H4 (cell line): ENCODE measurements at places on chromosomes 4 and X. TPM values are rescaled to one million over a fixed set of nuclear protein-coding genes. Genes with fewer than 3 reads are reported as not detected.

DNA sequence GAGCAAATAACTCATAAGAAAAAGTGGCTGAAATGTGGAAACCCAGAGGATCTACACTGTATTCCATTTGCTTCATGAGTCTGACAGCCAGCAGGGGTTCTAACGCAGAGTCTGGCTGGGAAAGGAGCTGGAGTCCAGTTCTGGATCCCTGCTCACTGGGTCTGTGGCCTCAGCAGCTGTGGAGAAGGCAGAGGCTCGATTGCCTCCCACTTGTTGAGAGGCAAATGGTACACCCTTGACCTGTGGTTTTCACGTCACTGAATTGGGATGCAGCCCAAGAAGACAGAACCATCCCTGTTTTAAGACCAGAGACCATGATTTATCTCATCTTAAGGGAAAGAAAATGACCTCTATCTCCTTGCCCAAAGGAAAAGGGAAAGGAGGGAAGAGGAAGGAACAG, 147.0 kb upstream of the NOCT start:
- DNase-seq = no peak

DNA sequence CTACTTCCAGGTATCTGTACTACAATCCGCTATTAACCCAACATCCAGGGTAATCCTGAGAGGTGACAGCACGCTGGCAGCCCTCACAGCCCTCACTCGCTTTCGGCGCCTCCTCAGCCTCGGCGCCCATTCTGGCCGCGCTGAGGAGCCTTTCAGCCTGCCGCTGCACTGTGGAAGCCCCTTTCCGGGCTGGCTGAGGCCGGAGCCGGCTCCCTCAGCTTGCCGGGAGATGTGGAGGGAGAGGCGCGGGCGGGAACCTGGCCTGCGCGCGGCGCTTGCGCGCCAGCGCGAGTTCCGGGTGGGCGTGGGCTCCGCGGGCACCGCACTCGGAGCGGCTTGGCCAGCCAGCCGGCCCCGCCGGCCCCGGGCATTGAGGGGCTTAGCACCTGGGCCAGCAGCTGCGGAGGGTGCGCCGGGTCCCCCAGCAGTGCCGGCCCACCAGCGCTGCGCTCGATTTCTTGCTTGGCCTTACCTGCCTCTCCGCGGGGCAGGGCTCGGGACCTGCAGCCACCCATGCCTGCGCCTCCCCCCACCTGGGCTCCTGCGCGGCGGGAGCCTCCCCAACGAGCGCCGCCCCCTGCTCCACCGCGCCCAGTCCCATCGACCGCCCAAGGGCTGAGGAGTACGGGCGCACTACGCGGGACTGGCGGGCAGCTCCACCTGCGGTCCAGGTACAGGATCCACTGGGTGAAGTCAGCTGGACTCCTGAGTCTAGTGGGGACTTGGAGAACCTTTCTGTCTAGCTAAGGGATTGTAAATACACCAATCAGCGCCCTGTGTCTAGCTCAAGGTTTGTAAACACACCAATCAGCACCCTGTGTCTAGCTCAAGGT, 87.3 kb downstream of the PRSS12 start:
- no peak for DNase-seq

DNA sequence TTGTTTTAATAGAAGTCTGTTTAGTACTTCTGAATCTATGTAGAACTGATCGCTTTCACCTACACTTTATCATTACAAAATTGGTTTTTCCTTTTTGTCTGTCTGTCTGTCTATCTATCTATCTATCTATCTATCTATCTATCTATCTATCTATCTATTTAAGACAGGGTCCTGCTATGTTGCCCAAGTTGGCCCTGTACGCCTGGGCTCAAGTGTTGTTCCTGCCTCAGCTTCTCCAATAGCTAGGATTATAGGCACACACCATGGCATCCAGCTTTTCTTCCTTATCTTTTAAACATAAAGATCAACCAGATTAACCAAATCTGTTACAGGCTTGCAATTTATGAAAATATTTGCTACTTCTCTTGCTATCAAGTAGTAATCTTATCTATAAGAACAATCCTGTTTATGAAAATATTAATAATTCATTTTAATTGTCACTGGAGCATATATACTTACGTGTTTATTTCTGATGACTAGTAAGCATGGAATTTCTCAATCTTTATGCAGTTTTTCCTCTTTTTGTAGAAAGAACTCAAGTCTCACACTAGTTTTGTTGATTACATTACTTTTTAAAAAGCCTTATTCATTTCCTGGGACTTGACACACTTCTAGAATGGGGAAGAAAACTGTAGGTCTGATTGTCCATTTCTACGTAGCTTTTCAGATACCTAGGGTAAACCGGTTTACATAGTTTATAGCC, 24.5 kb downstream of the KIAA0232 start:
- DNase-seq = no peak

- no peak for DNase-seq
These were observed 787 bp upstream of the TET2 start for GRCh38 chr4:105145903-105146275.

The SOX3 gene
- total RNA-seq = not detected in 2 replicates

- DNase-seq = no peak
These were observed 82.3 kb upstream of the OGT start for GRCh38 chrX:71450433-71451106.

DNA sequence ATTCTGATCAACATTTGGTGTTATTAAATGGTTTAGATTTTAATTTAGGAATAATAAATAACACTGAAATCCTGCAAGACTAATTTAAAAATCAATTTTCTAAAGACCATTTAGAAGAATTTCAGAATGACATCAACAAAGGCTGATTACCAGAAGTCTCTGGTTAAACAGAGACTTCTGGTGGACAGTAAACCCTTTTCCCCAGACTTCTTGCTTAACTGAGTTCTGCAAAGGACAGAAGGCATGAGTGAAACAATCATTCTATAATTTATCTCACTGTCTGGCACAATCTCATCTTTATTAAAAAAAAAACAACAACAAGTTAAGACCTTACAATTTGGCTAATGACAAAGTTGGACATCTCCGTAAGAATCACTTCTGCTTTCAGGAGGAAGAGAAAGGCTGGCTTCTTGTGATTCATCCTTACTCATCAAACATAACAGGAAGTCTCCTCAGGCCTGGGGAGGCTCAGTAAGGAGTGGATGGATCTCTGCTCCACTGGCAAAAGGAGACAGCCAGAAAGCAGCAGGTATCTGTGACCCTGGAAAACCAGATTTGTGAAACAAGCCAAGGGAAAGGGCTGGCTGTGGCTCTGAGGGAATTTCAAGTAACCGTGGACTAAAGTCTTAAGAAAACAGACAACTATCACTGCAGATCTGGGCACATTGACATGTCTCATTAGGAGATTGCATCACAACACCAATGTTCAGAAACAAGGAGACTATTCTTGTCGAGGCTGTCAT, 908 bp upstream of the TLR6 start:
- peak; percentile 85 for DNase-seq

GRCh38 chr4:85738721-85739120, 263.8 kb downstream of the ARHGAP24 start:
- DNase-seq = no peak

The ZMAT1 gene
- 0.37 and 1.2 TPM in 2 replicates for total RNA-seq

DNA sequence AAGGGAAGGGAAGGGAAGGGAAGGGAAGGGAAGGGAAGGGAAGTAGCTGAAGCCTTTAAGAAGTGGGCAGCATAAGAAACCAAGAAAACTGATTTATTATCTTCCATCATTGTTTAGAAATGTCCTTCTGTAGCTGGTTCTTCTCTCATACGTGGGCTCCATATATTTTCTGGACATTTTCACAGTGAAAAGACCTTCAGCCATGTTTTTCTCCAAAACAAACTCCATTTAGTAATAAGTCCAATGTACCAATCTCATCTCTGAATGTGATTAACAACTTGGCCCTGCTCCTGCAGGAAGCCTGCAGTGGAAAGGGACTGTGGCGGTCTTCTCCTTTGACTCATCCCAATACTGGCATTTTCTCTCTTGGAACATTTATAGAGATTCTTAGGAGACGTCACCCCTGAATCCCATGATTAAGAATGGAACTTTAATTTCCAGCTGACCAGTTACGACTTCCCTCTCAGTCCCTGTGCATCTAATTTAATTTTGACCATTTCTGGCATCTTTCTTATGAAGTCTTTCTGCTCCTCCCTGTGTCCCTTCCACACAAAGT, 96.6 kb upstream of the GUCY1A1 start:
- no peak for DNase-seq

GRCh38 chr4:22045051-22045630, 96.6 kb upstream of the KCNIP4 start:
- no peak for DNase-seq

- DNase-seq = no peak
These were observed 69.0 kb downstream of the GLRA2 start for GRCh38 chrX:14598330-14598729.

DNA sequence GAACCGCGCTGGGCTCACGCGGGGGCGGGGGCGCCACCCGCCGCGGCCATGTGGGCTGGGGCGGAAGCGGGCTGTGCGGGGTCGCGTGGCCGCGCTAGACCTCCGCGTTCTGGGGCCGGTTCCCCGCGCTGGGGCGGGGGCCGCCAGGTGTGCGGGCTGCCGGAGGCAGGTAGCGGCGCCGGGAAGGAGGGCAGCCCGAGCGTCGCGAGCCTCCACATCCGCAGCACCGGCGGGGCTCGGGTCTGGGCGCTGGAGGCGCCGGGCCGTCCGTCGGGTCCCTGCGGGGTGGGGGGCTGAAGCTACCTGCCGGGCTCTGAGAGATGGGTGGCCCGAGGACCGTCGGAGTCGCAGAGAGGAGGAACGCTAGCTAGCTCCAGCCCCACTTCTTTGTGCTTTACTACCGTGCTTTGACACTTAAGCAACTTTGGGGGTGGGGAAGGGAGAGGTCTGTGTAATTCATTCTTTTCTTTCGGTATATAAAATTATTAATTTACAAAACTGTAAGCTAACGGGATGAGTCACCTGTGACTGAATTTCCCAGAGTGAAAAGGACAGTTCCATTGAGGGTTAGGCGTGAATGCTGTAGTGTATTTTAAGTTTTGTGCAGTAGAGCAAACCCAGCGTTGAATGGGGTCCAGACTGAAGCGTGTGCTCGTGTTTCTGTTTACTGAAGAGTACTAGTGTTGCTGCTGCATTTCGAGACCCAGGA, 689 bp downstream of the METAP1 start:
- DNase-seq = peak; percentile 11

GRCh38 chrX:150503898-150504219, 64.6 kb upstream of the MTM1 start:
- DNase-seq = no peak

DNA sequence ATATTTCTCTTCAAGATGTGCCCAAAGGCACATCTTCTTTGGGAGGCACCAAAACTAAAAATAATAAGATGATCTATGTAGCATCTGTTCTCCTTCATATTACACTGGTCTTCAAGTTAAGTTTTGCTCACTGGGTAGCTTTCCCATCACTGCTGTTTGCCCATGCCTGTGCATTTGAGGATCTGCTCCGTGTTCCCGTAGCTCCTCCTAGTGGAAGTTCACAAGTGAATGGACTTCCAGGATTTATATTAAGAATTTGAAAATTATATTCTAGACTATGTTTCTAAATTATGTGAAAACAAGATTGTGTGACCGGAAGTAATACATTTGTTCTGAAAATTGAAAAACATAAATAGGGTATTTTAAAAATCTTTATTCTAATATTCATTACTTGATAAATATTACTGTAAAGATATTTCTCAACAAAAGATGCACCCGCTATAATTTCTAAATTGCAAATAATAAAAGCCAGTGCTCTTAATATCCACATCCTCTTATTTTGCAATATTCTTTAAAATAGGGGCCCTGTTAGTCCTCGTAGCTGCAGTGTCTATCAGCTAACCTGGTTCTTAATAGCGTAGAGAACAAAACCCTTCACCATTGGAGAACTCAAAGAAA, 147.7 kb downstream of the RBM46 start:
- no peak for DNase-seq

- DNase-seq = no peak
These were observed 1476.9 kb downstream of the ARAP2 start for GRCh38 chr4:34767407-34767806.

DNA sequence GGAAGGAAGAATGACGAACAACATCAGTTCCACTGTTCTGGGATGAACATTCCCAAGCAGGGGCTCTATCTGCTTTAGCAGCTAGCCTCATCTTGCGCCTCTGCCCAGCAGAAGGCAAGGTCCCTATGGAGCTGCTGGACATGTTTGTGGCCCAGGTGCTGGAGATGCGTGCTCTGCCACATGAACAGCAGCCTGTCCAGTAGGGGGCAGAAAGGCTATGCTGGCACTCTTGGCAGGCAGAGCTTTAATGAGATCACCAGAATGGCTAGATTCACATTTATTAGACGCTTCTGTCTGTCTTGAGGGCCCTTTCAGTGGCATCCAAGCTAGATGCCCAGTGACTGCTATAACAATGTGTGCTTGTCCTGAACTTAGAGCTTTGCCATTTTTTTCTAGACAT, 1826.0 kb downstream of the STIM2 start:
- DNase-seq = peak; percentile 76

The C4orf50 gene
- total RNA-seq = 0.02 TPM in 2 replicates

DNA sequence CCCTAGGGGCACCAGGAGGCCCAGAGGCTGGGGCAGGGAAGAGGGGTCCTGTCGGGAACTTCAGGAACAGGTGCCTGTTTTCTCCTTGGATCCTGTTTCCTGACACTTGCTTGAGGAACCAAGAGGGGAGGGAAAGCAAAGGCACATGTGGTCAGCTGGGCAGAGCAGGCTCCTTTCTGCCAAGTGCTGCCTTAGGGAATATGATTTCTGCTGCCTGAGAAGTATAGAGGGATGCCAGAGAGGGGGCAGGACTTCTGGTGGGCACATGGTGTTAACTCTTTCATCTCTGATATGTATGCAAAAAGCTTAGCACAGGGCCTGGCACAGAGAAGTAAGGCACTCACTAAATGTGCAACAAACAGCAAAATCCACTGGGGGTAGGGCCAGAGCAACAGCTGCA, 51.2 kb upstream of the PJA1 start:
- DNase-seq = no peak

DNA sequence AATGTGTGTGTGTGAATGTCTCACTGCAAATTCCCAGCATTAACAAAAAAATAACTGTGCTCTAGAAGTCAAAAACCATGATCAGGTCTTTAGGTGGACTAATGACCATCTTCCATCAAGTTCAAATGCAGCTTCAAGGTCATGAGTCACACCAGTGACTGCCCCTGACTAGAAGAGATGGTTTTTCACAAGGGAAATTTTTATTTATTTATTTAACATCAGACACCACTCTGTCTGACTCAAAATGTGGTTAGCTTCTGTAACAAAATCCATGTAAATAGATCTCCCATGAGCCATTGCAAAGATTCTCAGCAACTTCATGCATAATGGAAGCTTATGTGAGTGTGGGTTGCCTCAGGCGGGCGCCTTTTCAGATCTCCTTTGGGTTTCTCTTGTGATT, 219.2 kb downstream of the KIT start:
- DNase-seq = peak; percentile 91

- DNase-seq = peak; percentile 36
These were observed 42.1 kb downstream of the TRIM61 start for GRCh38 chr4:164935363-164935762.

GRCh38 chr4:153403726-153404125, 59.2 kb downstream of the MND1 start:
- no peak for DNase-seq

GRCh38 chr4:187666034-187666433, 329.5 kb upstream of the ZFP42 start:
- DNase-seq = no peak
